ENCODE measurements at places on chromosomes 3 and 15.

DNA sequence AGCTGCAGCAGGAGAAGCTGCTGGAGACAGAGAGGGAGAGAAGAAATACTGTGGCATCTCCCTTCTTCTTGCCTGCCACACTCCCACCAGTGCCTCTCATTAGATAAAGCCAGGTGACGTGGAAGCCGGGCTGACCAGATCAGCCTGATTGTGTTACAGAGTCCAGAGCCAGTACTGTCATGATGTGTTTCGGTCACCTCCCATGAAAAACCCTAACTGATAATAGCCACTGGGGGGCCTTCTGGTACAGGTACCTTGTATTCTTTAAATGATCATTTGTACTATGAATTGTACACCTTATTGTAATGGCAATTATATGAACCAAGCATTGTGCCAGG is 125.8 kb upstream of the TMEM108 start:
- H3K4me1 ChIP-seq, result no peaks in the 10 kb centered on the region
- DNase-seq, result no peak
- no peak overlapping the region for H3K27ac ChIP-seq
- H3K36me3 ChIP-seq, result no peaks in the 10 kb centered on the region
- H3K4me3 ChIP-seq, result no peak overlapping the region

DNA sequence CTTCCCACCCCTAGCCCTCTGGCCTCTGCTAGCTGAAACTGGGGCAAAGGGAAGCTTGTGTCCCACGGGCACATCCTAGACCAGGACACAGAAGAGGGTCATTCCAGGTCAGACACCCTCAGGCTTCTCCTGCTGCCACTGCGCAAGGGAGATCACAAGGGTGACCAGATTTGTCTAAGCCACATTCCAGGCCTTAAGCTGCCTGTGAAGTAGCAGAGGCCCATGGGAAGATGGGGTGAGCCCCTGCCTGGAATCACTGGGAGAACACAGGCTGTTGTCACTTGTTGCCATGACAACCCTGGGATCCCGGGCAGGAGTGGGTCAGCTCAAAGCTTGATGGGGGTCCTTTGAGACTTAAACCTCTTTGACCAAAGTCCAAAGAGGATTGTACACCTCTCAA is 10.8 kb downstream of the STRA6 start:
- no peaks in the 10 kb centered on the region for H3K4me1 ChIP-seq
- no peak overlapping the region for H3K27ac ChIP-seq
- H3K4me3 ChIP-seq, result no peak overlapping the region
- DNase-seq, result no peak
- H3K27me3 ChIP-seq, result no peaks in the 10 kb centered on the region
- no peaks in the 10 kb centered on the region for H3K36me3 ChIP-seq

DNA sequence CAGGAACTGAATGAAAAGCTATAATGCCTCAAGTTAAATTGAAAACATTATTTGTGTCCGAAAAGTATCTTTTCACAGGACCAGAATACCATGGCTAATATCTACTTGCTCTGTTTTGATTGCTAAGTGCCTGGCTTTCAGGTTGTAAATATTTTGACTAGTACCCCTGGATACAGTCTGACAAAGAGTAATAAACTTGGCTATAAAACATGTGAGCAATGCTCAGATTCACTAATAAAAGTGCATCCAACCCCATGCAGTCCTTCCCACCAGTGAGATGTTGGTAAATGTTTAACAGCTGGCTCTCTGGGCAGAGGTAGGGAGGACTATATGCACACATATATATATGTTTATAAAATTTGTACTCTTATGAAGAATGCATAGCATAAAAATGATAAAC is 281.8 kb upstream of the TGFBR2 start:
- no peak overlapping the region for H3K4me3 ChIP-seq
- no peaks in the 10 kb centered on the region for H3K27me3 ChIP-seq
- no peak overlapping the region for H3K27ac ChIP-seq
- no peaks in the 10 kb centered on the region for H3K4me1 ChIP-seq
- no peak for DNase-seq
- H3K36me3 ChIP-seq, result no peaks in the 10 kb centered on the region

DNA sequence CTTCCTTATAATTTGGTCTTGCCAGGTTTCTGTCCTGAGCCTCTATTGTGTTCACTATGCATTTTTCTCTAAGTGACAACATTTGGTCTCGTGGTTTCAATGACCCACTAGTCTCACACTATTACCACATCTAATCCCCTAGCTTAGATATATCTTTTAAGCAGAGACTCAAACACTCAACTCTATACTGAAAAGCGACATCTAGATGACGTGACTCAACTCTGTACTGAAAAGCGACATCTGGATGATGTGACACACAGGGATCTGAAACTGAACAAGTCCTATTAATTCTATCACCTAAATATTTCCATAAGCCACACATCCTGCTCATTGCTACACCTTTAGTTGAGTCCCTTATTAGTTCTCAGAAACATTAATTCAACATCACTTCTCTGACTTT is 141.7 kb upstream of the MBNL1 start:
- no peaks in the 10 kb centered on the region for H3K4me1 ChIP-seq
- H3K27me3 ChIP-seq, result no peaks in the 10 kb centered on the region
- H3K27ac ChIP-seq, result no peak overlapping the region
- H3K4me3 ChIP-seq, result no peak overlapping the region
- H3K36me3 ChIP-seq, result no peaks in the 10 kb centered on the region

Measured in iPS DF 6.9 (cell line).